AG04450 (cell line): ENCODE measurements at places on chromosomes 16 and 17. TPM values are rescaled to one million over a fixed set of nuclear protein-coding genes. Genes with fewer than 3 reads are reported as not detected.

DNA sequence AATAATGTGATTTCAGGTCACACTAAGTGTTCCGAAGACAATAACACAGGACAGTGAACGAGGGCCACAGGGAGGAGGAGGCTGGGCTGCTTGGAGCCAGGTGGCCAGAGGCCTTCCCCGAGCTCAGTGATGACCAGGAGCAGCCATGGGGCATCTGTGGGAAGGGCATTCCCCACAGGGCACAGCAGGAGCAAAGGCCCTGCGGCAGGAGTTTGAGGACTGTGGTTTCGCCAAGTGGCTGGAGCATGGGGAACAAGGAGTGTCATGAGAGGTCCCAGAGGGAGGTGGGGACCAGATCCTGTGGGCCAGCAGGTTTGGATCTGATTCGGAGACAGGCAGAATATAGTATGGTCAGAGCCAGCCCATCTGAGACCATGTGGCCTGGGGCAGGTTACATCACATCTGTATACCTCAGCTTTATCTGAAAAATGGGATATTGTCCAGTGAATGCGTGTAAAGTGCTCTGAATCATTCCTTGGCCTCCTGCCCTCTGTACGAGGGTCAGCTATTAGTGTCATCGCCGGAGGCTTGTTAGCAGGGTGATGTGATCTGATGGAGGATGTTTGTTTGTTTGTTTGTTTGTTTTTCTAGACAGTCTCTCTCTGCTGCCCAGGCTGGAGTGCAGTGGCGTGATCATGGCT is 176.8 kb downstream of the KATNIP start:
- no peak for DNase-seq

- no peak for DNase-seq
These were observed 11.4 kb downstream of the GGA2 start for GRCh38 chr16:23498863-23499262.

DNA sequence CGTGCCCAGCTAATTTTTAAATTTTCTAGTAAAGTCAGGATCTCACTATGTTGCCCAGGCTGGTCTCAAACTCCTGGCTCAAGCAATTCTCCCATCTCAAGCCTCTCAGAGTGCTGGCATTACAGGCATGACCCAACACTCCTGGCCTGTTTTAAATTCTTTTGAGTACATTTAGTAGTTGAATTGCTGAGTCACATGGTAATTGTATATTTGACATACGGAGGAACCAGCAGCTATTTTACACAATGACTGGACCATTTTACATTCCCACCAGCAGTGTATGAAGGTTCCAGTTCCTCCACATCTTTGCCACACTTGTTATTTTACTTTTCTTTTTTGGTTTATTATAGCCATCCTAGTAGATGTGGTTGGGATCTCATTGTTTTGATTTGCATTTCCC is 43.6 kb downstream of the RHOT1 start:
- no peak for DNase-seq

DNA sequence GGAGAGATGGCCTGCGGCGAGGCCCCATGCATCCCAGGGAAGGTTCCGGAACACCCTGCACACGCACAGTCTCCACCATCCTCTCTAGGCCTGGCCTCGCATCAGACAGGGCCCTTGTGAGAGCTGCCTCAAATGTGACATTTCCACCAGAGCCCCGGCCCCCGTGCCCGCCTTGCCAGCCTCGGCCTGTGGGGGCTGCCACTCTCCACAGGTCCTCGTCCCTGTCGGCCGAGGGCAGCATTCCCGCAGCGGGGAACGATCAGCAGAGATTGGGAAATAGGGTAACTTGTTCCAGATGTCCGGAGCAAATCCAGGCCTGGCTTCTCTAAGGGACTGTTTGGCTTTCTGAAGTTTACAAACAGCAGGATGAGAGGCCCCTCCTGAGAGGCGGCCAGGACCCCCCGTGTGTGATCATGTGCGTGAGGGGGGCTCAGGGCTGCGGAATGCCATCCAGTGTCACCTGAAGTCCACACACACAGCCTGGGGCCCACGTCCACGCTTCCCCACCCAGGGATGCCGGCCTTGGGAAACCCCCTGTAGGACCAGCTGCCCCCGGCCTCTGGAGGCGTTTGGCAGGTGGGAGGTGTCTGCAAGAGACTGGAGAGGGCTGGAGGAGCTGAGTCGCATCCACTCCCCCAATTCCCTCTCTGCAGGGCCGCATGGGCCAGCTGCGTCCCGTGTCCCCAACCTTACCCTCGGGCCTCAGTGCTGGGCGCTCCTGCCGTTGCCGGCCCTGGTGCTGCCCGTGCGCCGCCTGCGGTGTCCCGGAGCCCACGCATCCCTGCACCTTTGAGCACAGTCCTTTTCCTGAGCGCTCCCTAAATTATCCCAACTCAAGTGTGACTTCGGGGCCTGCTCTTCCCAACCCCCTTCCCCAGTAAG is 70.4 kb downstream of the ZDHHC7 start:
- DNase-seq = no peak

DNA sequence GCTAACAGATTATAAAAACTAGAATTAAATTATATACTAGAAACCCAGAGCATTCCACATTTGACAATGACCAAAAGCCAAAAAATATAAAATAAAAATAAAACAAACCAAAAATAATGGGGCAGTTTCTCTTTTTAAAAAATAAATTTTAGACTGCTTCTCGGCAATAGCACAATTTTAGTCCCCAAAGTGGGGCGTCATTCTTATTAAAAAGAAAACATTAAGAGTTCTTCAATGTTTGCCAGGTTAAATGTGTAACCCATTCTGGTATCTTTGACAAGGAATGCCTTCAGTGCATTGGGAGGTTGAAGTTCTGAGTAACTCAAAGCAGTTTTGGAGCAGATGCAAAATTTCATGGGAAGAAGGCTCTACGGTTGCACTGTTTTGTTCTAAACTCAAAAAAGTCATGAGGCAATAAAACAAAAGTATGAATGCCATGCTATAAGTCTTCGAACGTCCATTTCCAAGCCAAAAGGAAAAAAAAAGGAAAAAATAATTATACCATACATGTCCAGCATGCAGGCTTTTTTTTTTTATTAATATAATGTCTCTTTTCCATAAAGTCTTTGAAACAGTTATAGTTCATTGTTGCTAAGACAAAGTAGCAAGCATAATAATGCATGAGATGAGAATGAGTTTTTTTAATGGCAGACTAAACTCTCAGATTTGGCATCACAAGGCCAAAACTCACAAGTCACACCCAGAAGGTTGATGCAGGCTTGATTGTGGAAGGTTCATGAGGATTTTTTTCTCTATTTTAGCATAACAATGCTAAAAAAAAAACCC is 3.1 kb downstream of the MAF start:
- DNase-seq = no peak

- no peak for DNase-seq
These were observed 76.2 kb upstream of the KSR1 start for GRCh38 chr17:27379888-27380533.

DNA sequence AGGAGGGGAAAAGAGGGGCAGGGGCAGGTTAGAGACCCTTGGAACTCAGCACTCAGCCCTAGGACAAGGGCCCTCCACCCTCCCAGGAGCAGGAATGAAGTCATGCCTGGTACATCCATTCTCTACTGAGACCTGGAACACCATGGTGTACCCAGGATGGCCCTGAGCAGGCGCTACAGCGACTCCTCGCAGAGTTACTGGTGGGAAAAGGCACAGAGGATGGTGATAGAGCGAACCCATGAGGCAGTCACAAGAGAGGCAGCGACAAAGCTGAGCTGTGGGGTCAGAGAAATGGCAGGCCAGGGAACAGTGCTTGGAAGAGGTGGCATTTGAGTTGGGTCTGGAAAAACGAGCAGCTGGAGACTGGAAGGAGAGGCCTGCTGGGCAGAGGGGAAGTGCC is 37.5 kb downstream of the SRCIN1 start:
- DNase-seq = no peak

The FOXN1 gene
- not detected in 2 replicates for polyA plus RNA-seq

The SCN4A gene
- polyA plus RNA-seq = 0.01 TPM in 2 replicates

DNA sequence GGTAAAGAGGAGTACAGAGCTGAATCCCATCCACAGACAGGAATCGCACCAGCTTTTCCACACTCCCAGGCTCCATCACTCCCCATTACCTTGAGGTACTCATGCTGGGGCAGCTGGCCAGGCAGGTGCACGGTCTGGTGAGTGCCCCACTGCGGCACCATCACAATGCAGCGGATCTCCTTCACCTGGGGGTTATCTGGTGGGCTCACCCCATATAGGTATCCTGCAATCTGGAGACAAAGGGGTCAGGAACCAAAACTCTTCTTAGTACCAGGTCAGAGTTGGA is 1.8 kb upstream of the RILP start:
- no peak for DNase-seq

GRCh38 chr16:46573008-46573833 is 48.0 kb downstream of the SHCBP1 start:
- DNase-seq = no peak

DNA sequence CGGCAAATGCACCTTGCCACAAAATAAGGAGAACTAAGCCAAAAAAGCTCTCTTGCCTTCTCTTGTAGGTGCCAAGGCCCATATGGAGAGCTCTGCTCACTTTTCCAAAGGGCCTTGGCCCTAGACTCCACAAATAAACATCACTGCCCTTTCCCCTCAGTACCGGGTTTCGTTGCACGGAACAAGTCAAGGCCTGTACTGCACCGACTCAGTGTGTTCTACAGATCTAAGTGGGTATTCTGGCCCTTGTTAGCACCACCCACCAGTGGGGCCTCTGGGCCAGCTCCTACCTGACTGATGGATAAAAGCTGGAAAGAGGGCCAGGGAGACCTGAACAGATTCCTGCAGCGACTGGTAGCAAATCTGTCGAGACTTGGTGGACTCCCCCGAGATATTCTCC is 43.7 kb upstream of the GSG1L start:
- no peak for DNase-seq

DNA sequence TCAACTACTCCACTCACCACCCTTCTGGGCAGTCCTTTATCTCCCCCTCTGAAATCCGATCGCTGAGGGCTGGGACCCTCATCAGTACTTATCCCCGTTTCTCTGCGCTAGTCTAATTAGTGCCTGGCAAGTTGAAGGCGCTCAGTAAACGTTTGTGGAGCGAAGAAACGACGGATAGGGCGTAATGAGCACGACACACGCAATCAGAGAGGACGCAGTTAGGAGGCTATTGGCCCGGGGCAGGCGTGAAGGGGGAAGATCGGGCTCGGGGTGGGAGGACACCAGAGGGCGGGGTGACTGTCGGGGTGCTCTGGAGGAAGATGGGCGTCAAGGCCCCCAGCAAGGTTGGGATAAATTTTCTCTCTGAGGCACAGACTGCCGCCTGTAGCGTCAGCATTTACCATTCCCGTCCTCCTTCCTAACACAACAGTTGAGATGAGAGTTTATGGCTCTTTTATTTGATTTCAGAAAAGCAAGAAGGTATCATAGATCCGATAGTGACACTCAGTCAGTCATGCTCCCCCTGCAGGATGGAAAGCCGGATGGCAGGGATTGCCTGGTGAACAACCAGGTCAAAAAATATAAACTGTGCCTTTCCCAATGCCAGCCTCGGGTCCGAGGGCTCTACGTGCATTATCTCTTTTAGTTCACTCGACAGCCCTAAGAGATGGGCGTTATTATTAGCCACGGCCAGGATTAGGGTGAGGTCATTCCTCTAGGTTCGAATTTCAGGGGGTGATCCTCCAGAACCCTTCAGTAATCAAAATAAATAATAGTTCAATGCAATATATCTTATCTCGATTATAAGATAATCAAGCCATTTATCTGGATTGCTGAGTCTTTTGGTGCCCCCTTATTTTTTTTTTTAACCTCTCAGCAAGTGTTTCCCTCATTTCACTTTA is 9.5 kb upstream of the ARL4D start:
- no peak for DNase-seq

The MT1M gene
- 0.10 and 0.38 TPM in 2 replicates for polyA plus RNA-seq

- no peak for DNase-seq
These were observed 436.7 kb downstream of the MAF start for GRCh38 chr16:79163691-79164387.

DNA sequence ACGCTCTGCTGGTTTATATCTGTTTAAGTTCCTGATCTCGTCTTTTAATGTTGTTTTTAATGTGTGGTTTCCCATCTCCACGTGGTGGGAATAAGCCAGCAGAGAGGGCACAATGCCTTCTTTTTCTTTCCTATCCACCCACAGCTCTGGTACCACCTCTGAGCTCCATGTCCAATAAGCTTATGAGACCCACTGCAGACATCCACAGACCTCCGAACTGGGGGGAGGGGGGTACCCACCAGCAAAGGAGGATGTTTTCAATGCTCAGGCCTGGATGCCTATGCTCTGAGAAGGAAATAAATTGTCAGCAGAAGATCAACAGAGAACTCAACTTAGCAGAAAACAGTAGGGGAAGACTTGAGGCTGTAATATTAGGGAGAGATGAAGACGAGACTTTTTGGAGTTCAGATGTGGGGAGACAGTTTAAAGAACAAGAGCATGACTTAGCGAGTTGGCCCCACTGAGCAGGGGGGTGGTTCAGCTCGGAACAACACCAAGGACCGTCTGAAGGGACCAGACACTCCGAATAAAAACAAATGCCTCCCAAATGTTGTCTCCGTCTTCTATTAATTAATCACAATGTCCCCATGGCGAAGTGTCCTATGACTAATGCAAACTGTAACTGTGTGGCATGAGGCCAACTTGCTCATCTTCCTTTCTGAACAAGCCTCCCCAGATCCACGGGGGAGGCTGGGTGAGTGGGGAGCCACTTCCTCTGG is 62.7 kb downstream of the GAS7 start:
- no peak for DNase-seq

The TMEM92 gene
- polyA plus RNA-seq = 0.47 and 0.96 TPM in 2 replicates

DNA sequence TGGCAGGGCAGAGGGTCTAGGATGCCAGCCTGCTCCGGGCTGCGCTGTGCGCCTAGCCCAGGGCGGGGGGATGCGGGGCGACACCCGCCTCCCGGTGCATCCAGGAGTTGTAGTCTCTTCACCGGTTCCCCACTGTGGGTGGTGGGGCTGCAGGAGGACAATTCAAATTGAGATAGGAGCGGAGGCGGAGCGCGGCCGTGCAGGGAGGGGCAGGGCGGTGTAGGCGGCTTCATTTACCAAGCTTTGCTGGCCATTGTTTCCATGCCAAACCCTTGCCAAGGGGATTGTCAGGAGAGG is 2047.4 kb downstream of the TP53TG3F start:
- no peak for DNase-seq

GRCh38 chr17:69236464-69236863 is 7.8 kb upstream of the ABCA10 start:
- DNase-seq = no peak

DNA sequence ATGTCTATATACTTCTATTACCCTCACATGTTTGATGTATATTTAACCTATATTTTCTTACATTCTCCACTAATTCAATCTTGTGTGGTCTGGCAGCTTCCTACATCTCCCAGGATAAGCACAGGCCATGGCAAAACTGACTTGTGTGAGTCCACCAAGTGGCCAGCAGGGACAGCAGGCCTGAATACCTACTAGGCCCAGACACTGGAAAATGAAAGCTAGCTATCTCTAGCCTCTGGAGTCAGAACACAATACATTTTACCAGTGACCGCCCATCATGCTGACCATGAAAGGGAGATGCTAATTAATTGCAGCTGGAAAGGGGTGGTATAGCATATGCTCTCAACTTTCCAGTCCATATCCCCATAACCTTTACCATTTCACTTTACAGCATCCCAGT is 132.3 kb downstream of the PCTP start:
- no peak for DNase-seq

DNA sequence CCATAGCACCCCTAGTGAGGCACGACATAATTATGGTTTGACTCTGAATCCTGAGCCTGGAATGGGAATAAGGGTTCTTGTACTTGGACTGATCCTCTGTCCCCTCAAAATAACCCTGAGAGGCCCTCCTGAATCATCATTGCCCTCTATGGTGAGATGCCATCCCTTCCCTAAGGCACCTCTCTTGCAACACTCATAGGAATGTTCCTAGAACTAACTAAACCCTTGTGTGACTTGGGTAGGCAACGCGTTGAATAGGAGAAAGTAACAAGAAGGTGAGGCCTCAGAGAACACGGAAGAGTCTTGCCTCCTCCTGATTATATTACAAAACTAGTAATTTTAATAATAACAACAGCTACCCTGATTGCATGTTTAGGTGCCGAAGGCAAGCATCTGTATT is 189.1 kb upstream of the ANKFN1 start:
- DNase-seq = no peak
